ENCODE measurements at places on chromosomes 5 and 9.

- no peak for DNase-seq
Measured at GRCh38 chr5:144390133-144390532, 219.5 kb downstream of the KCTD16 start.

DNA sequence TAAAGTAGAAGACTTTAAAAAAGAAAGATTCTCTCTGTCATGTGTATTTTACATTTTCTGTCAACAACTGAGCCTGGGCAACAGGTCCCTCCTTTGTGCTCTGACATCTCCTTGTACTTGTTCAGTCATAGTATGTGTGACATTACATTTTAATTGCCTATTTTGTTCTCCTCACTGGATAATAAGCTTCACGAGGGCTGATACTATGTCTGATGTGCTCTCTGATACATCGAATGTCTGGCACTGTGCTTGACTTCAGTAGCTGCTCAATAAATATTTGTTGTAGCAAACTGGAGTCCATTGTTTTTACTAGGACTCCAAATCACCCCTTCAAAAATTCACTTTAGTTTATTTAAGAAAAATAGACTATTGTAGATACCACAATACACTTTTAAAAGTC lies 482.0 kb downstream of the RASEF start:
- DNase-seq: no peak

DNA sequence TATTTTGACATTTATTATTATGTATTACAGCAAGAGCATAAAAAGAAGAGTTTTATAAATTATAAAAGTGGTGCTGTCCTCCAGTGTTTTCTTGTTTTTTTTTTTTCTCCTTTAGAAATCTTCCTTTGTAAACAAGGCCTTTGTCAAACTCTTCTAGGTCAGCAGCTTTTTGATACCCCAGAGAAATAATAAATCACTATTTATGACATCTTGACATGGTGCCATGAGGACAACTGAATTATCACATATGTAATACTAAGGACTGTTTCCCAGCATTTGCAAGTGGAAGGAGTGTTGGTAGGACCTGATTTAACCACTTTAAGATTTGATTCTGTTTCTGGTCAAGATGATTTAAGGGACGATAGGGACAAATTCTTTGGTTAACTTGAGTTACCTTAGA lies 4.6 kb downstream of the SMARCA2 start:
- no peak for DNase-seq

GRCh38 chr9:81076131-81076530 lies 613.2 kb downstream of the TLE1 start:
- no peak for DNase-seq

- DNase-seq: no peak
Measured at GRCh38 chr5:54323495-54323894, 13.1 kb upstream of the ARL15 start.

GRCh38 chr9:34983209-34983608 lies 6.3 kb upstream of the DNAJB5 start:
- DNase-seq: no peak

GRCh38 chr5:178551059-178551458 lies 39.1 kb downstream of the COL23A1 start:
- DNase-seq: no peak

DNA sequence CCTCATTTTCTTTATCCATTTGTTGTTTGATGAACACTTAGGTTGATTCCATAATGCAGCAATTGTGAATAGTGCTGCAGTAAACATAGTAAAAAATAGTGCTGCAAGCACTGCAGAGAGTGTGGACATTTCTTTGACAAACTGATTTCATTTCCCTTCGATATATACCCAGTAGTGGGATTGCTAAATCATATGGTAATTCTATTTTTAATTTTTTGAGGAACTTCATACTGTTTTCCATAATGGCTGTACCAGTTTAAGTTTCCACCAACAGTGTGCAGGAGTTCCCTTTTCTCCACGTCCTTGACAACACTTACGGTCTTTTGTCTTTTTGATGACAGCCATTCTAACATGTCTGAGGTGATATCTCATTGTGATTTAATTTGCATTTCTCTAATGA lies 138.2 kb upstream of the PLPPR1 start:
- no peak for DNase-seq

GRCh38 chr5:62783374-62784057 lies 204.9 kb downstream of the LRRC70 start:
- no peak for DNase-seq

DNA sequence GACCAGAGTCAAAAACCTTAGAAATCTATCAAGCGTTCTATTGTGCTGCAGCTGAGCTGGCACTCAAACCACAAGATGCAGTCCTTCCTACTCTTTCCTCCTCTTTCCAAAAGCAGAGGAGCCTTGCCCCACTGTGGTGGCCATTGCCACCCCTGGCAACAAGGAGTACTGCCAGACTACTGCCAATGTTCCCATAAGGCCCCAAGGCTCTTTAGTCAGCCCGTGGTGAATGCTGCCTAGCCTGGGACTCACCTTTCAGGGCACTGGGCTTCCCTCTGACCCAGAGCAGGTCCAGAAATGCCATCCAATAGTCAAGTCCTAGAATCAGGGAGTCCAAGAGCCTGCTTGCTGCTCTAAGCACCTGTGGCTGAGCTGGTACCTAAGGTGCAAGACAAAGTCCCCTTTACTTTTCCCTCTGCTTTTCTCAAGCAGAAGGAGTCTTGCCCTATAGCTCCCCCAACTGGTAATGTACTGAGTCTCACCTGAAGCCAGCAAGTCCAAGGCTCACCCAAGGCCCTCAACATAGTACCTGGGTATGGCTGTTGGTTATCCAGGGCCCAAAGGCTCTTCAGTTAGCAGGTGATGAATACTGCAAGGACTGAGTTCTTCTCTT lies 219.4 kb downstream of the ATPSCKMT start:
- DNase-seq: no peak

- no peak for DNase-seq
Measured at GRCh38 chr5:125486634-125487033, 740.2 kb upstream of the ZNF608 start.

GRCh38 chr9:81137976-81138568 lies 551.3 kb downstream of the TLE1 start:
- no peak for DNase-seq

DNA sequence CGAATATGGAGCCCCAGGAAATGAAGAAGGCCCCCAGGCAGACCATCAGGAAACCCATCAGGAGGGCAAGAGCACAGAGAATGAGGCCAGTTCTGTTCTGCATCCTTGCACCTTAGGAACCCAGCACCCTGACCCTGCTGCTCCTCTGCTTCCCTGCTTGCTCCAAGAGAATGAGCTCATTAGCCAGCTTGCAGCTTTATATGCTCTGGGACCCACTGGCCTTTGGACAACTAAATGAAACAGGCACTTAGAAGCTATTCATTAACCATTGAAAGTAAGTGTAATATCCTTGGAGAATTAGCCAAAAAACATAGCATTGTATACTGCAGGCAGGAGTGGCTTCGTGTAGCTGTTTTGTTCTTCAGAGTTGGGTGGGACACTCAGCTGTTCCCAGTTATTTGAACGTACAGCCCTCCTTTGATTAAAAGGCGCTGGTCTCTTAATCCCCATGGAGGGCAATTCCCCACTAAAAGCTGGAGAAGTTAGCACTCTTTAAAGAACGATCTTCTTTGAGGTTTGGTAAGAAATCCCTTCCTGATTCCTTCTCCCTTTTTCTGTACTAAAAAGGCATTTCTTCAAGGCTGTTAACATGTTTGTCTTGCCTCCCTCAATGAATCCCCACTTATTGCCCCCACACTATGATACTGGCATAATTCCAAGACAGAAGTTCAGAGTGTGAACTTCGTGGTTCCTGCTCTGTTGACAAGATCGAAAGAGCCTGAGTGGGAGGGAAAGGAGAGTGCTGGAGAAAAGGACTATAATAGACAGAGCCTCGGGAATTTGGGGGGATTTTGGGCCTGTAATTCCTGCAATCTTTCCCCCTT lies at the start of gene TMEM252:
TSS of gene TMEM252 (minus strand) at position 172 of the 824 bp plus-strand sequence. CDS start at position 103, 69 bp downstream.
- DNase-seq: no peak

- DNase-seq: no peak
Measured at GRCh38 chr5:122200450-122200849, 71.1 kb downstream of the ZNF474 start.

DNA sequence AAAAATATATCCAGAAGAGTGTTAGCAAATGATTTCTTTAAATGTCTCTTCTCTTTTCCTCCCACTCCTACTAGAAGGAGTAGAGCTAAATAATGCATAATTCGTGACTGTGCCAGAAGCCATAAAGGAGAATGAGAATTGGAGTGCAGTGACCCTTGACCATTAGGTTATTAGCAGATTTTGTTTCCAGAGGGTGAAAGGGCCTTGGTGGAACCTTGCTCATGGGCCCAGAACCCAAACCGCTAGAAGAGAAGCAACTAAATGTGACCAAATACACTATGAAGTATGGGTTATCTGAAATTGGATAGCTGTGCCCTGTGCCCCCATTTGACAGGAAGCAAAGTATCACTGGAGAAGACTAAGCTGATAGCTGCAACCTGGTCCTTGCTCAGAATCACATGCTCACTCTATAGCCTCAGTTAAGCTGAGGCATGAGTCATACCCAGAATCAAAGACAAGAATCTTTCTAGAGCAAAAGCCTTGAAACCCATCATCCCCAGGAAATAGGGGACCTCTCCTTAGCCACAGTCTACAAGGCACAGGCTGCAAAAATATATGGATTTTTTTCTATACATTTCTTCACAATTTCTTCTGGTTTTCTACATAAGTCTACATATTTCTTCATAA lies 36.3 kb downstream of the CAPSL start:
- no peak for DNase-seq

DNA sequence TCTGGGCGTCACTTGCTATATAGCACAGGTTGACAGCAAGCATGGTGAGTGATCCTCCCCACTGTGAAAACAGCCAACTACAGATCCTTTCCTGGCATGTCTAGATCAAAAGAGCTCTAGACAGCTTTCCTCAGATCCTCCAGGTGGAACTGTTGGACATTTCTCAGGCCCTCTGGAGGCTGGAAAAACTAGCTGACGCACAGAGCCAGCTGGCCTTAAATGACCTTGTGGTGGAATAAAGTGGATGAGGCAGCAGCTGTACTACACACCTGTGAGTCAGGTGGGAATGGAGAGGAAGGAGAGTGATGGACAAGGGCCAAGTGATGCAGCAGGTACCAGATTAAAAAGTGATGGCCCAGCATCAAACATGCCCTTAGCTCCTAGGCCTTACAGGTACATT lies 172.7 kb downstream of the TRIM32 start:
- no peak for DNase-seq

DNA sequence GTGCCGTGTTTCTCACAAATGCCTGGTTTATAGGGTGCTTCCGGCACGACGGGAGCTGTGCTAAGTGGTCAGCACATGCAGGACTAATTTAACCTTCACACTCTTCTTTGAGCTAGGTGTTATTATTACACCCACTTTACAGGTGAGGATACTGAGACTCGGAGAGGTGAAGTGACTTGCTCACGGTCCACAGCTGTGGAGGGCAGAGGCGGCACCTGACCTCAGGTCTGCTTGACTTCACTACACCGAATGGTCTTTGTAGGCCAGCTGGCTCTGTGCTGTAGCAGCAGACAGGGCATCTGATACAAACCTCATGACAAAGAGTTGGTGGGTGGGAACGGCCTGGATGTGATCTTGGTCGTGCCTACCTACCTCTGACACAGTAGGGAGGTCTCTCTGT lies 102.0 kb upstream of the BOD1 start:
- no peak for DNase-seq

DNA sequence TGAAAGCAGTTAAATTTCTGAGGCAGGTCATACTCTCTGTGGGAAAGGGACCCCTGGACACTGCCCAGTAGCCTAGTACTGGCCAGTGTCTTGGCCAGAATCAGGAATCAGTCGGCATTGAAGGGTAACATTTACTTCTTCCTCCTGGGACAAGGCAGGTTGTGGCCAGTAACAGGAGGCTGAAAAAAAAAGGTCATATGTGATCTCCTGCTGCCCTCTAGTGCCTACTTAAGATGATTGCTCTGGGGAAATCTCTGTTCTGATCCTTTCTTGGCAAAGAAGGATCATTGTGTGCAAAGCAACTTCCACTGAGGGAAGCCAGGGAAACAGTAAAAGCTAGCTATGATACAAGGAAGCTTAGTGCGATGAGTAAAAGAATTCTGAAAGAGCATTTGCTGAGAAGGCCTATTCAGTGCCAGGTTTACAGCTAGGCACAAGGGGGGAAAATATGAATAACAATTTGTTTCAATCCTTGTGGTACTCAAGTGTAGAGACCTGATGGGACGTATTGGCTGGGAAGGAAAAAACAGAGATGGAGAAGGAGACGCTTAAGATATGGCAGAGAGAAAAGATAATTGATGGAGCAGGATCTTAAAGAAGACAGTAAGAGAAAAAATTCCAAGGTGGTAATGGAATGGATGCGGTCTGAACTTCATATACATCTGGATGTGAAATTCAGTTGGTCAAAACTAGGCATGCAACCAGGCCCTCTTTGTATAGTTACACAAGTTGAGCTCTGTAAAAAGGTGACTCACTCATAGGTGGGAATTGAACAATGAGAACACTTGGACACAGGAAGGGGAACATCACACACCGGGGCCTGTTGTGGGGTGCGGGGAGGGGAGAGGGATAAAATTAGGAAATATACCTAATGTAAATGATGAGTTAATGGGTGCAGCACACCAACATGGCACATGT lies 25.8 kb upstream of the TRIM32 start:
- DNase-seq: no peak

GRCh38 chr5:35920890-35921289 lies 17.5 kb downstream of the CAPSL start:
- DNase-seq: no peak

DNA sequence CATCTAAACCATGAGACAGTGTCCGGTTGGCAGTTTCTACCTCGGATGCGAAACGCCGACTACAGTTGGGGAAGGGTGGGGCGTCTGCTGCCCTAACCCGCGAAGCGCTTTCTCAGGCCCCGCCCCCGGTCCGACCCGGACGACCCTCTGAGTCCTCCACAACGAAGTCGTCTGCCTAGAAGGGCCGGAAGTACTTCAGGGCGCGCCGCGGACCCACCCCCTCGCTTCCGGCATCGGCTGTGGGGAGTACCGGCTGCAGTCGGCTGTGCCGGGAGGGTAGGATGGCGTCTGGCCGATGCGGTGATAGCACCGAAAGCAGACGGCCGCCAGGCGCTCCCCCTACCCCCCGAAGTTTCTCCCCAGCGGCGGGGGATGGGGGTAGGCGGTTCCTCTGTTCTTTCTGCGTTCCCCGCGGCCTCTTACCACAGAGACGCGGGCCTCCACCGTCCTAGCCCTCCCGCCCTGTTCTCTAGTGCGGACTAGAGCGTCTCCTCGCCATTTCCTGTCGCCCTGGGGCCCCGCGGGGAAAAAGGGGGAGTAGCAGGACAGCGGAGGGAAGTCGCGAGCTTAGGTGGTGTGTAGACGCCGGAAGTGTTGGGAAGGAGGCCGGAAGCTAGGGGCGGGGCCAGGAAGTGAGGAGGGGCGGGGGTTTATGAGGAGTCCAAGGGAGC lies at the start of gene TRIM41:
TSS of gene TRIM41 (plus strand) at position 224 of the 671 bp plus-strand sequence. CDS start 719 bp downstream, outside the sequence.
- peak; percentile 96 for DNase-seq

GRCh38 chr5:165881259-165881658 lies 2375.8 kb downstream of the MAT2B start:
- no peak for DNase-seq

GRCh38 chr5:172082180-172082579 lies 75.7 kb upstream of the FBXW11 start:
- no peak for DNase-seq

GRCh38 chr9:136650648-136651047 lies 12.1 kb upstream of the EGFL7 start:
- no peak for DNase-seq

GRCh38 chr9:87741891-87742290 lies 16.0 kb downstream of the CTSL start:
- no peak for DNase-seq

- DNase-seq: no peak
Measured at GRCh38 chr9:33684831-33685230, 110.5 kb upstream of the PRSS3 start.
